ENCODE measurements at places on chromosomes 11 and 22. TPM values are rescaled to one million over a fixed set of nuclear protein-coding genes. Genes with fewer than 3 reads are reported as not detected.

GRCh38 chr22:37427135-37427710 is at the start of gene ELFN2:
ELFN2 (minus strand) TSS chr22:37427479; CDS start chr22:37375534, 51,945 bp downstream.
- no peak for DNase-seq

DNA sequence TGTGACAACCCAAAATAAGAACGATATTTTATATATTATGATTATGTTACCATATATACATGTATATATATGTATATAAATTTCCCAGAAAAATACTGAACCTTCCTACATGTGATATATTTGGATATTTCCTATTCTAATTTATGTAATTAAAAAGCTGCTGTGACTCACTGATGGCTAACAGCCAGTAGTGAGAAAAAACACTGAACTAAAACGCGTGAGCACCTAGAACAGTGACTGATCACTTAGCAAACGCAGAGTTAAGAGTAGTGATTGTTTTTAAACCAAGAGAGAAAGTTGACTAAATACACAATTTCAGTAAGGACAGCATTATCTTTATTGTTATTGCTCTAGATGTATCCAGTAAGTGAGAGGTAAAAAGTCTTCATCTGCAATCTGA is 213.8 kb downstream of the TMEM135 start:
- no peak for DNase-seq

DNA sequence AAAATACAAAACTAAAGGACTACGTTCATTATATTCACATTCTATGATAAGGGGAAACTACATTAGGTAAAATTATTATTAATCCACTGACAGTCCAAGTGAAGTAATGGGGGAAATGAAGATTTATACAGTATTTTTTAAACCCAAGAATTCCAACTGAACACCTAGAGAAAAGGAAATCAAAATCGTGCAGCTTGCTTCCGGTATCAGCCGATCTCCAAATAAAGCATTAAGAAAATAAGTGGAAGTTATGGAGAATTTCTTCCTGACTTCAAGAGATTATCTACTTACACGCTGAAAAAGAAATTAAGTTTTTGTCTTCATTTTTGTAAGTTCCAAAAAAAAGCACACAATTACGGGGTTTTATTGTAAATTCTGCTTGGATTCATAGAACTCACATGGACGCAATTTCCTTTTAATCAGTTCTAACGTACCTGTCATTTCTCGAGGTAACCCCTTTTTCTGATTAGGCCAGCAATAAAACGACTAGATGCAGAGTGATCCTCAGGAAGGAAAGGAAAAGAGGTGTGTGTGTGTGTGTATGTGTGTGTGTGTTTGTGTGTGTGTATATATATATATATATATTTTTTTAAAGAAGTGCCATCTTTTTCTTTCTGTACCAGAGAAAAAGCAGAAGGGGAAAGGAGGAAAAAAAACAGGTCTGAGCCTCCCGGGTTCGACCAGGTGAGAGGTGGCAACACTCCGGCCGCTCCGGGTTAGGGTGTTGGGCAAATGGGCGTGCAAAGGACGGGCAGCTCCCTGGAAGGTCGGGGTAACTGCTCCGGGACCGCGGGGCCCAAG is 1.1 kb downstream of the ZBTB44 start:
- DNase-seq = no peak

DNA sequence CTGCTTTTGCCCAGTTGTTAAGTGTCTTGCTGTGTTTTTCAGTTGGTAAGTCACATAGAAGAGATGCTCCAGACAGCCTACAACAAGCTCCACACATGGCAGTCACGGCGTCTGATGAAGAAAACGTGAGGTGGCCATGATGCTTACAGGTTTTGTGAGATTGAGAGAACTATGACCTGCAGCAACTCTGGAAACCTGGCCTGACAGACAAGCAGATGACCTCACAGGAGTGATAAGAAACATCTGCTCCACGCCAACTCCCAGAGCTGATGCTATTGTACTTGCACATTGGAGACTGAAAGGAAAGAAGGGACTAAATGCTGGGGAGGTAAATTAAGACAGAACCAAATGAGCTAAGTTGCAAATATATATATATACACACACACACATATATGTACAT is 28.6 kb upstream of the LDHA start:
- no peak for DNase-seq

Gene EMID1
- total RNA-seq = not detected

Data from naive thymus-derived CD4-positive, alpha-beta T cell (primary cell).